Parietal lobe (tissue), 2 donors: ENCODE measurements at places on chromosomes 11 and 22. TPM values are rescaled to one million over a fixed set of nuclear protein-coding genes. Genes with fewer than 3 reads are reported as not detected.

Gene MPZL2
- total RNA-seq: 0.63 TPM

Gene MEI1
- not detected for total RNA-seq

Gene NEFH
- total RNA-seq: 0.63 TPM

Gene CNIH2
- 79.2 TPM for total RNA-seq

Gene ZP1
- total RNA-seq: not detected

Gene SCARF2
- 1.6 TPM for total RNA-seq
